ENCODE measurements at places on chromosomes 7 and 10.

DNA sequence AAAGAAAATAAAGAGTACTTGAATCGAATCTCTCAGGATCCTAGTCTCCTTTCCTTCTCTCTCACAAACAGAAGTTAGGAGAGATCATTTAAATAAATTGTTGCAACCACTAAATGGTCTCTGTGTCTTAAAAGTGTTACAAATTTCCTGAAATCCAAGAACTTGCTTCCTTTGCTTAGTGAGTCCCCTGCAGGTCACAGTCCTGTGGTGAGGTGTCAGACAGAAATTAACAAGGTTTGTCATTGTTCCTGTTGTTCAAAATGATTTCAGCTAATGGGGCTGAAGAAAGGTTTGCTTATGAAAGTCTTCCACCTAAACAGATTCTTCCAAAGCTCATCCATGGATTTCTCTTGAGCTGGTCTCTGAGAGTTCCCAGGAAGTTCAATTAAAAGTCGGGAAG is 151.6 kb upstream of the SLC26A5 start:
- no peak for DNase-seq

DNA sequence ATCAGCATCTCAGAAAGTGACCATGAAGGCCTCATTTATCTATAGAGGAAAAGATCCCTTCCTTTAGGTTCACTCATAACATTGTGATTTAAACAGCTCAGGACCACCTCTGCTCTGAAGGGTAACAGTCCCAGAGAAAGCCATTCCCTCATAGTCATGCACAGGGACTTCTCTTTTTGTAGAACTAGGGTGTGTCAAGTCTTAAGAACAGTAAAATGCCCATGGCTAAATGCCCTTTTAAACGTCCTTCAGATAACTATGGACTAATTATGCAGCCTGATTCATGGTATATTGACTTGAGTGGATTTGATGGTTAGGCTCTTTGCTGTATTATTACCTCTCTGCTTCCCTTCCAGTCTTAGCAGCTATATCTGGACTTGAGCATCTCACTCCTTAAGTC is 337.8 kb downstream of the SORCS1 start:
- no peak for DNase-seq

GRCh38 chr7:70527520-70528115 is 604.3 kb upstream of the GALNT17 start:
- DNase-seq = no peak

DNA sequence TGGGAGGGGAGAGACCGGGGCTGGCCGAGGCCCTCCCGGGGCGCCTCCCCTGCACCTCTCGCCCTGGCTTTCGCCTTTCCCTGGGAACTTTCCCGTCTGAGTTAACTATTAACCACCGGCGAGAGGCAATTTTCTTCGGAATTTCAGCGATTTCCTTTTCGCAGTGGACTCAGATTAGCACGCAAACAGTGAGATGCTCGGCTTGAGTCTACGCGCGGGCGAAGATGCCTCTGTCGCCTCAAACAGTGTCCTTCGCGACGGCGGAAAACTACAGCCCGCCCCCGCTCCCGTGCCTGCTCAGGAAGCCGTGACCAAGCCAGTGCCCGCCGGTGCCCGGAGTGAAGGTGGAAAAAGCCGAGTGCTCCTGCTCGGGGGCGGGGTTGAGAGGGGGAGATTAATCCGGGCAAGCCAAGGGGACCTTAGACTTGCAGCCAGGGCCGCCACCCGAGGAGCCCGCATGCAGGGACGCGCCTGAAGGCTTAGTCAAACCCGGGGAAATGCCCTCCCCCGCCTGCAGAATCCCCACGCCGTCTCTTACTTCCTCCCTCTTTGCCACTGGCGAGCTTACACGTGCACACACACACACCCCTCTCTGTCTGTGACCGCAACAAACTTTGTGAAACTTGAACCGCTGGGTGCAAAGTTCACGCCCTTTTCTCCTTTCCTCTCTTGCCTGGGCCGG is 14.5 kb upstream of the PAX2 start:
- no peak for DNase-seq

DNA sequence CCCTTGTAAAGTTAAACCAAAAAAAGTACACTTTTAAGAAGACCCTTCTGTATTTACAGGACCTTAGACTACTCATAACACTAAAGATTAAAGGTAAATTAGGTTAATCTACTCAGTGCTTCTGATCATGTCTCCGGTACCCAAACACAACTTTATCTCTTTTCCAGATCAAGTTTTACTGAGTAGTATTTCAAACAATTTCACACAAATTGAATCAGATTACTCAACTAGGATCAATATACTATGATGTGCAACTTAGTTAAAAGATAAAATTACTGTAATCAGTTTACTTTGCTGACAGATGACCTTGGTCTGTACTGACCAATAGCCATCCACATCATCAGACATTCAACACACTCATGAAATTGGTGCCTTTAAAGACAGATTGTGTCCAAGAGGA is 191.4 kb downstream of the SEMA3A start:
- no peak for DNase-seq

DNA sequence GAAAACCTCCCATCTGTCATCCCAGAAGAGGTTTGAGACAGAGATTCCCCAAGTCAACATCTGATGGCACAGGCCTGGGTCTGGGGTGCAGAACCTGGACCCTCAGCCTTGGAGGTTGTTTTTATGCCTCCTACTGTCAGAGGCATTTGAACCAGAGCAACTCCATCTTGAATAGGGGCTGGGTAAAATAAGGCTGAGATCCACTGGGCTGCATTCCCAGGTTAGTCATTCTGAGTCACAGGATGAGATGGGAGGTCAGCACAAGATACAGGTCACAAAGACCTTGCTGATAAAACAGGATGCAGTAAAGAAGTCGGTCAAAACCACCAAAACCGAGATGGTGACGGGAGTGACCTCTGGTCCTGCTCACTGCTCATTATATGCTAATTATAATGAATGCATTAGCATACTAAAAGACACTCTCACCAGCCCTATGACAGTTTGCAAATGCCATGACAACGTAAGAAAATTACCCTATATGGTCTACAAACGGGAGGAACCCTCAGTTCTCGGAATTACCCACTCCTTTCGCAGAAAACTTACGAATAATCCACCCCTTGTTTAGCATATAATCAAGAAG is 92.0 kb downstream of the ITGA8 start:
- no peak for DNase-seq

DNA sequence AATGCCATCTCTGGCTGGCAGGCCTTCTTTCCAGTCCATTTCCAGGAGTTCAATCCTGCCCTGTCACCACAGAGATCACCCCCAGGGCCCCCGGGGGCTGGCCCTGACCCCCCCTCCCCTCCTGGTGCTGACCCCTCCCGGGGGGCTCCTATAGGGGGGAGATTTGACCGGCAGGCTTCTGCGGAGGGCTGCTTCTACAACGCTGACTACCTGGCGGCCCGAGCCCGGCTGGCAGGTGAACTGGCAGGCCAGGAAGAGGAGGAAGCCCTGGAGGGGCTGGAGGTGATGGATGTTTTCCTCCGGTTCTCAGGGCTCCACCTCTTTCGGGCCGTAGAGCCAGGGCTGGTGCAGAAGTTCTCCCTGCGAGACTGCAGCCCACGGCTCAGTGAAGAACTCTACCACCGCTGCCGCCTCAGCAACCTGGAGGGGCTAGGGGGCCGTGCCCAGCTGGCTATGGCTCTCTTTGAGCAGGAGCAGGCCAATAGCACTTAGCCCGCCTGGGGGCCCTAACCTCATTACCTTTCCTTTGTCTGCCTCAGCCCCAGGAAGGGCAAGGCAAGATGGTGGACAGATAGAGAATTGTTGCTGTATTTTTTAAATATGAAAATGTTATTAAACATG is 6.0 kb downstream of the CHPF2 start:
- DNase-seq = no peak

DNA sequence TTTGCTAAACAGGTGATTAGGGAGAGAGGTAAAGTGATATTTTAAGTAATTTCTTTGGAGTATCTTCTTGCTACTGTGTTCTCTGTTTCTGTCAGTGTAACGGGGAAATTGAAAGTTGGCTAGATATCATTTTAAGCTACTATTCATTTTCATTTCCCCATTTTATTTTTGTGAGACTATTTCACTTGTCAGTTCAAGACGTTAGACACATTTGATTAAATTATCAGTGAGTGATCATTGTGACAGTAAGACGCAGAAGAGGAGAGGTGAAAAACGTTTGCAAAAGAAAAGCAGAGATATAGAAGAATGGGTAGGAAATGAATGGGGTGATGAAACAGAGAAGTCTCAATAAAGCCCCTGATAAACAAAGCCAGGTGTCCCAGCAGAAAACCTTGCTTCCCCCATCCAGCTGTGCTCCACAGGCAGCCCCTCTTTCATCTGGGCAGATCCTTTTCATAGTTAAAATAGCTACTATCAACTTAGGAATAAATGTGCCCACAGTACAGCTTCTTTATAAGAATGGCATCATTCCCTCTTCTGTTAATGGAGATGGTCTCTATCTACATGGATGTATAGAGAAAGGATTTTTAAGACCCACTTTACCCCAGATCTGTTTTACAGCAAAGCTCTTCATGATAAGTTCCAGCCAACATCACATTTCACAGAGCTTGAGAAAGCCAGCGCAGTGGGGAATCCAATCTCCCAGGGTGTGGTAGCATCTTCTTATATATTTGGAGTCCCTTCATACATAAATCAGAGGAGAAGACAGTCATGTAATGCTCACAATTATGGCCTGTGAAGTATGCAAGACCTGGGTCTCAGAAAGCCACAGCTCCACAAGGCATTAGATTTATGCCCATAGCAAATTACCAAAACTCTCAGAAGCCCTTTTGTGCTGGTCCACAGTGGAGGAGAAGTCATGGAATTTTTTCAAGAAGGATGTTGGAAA is 138.1 kb upstream of the ITGB1 start:
- DNase-seq = no peak

DNA sequence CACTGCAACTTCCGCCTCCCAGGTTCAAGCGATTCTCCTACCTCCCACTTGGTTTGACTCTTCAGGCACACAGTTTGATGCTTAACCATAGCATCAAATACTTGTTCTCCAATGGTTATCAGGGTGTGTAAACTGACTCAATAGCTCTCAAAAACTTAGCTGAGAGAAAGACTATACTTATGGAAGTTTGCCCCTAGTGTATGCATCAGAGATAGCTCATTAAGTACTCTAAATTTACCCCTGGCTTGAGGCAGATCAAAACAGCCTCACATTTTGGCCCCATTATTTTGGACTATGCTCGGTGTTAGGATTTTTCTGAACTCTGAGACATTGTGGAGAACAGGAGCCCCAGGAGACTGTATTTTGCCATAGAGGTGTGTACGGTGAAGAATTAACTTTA is 40.8 kb upstream of the SLC35B4 start:
- no peak for DNase-seq

DNA sequence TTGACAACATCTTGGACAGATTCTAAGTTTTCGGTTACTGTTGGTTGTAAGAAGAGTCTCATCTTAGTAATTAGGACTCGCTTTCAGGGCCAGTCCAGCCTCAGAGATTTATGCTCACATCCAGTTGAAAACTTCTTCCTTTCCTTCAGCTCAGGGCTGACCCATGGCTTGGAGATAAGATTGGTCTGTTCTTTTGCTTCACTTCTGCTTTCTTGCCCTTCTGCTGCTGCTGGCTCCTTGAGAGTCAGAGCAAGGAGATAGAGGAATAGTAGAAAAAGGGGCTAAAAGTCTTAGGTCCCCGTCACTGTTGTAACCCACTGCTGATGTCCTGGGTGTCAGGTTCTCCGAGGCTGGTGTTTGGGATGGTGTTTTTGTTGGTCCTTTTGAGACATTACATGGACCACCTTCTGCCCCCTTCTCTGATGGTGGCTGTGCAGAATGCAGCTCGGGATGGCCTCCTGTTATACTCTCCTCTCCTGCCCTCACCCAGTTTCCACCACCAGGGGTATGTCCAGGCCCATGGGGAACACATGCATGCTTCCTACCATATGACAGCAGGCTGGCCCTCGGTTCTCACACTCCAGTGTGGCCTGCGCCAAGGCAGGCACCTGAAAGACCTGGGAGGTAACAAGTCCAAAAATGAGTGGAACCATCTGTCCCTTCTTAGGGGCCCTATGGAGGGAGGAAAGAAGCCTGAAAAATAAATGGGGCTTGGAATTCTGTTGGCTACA is 67.8 kb upstream of the PCBD1 start:
- no peak for DNase-seq

GRCh38 chr7:16114633-16115032 is 306.7 kb downstream of the CRPPA start:
- DNase-seq = no peak

GRCh38 chr7:27204851-27205322 is 5.0 kb upstream of the HOXA13 start:
- DNase-seq = no peak

DNA sequence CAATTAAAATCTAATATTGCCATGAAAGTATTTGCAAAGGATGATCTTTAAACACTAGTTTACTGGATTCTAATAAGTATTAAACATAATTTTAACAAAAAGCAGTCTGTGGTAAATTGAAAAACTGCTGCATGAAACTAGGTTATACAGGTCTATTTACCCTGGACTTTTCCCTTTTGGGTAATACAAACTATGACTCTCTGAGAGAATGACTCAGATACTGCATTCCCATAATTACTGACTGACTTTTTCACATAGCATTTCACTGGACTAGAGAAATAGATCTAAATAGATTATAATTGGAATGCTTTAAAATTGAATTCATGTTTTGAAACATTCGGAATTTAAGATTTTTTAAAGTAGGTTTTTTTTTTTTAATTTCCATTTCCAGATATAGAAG is 395.7 kb downstream of the THSD7A start:
- no peak for DNase-seq

- no peak for DNase-seq
Observed at GRCh38 chr10:59611048-59611447, 98.6 kb downstream of the SLC16A9 start.

GRCh38 chr7:44587843-44588711 is 6.0 kb upstream of the TMED4 start:
- DNase-seq = no peak
